ENCODE measurements at places on chromosomes 6 and 20.

GRCh38 chr6:163468738-163469137, 54.2 kb downstream of the QKI start:
- DNase-seq, result no peak

DNA sequence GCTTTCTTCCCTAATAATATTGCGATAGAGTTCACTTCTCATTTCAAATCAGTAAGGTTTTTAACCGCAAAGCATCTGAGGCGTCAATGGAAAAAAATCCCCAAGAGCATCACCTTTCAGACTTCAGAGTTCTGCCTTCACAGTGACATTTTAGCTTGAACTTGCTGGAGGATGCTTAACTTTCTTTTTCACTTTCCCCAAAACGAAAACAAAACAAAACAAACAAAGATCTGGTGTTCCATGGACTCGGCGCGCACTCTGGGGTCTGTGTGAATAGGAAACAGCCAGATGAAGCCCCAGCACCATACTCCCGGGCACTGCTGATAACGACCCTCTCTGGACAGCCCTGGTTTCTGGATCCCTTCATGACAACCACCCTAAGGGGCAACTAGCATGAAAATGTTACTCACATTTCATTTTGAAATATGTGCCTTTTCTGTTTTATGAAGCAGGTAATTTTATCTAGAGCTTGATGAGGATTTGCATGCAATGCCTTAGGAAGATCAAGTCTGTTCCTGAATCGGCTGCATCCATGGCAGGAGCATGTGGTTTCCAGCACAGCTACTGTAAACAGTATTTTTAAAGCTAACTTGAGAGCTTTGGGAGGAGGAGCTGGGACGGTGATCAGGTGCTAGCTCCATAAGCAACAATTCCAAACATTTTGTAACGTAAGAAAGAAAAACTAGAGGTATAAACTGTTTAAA, 44.5 kb downstream of the RAMACL start:
- DNase-seq, result peak; percentile 52

DNA sequence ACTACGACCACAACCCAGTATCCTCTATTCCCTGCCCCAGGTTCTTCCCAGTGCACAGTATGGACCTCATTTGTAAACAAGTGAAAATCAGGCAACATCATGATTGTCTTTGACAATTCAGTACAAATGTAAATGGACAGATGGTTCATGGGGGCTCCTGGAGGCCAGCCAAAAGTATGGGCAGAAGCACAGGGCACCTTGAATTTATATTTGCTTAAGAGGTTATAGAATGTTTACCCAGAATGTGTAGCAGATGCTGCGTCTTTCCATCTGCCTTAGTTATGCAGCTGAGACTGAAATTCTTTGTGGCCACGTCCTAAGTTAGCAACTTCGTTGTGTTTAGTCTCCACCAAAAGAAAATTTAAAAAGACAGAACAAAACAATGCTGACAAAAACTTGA, 559.6 kb upstream of the NRSN1 start:
- no peak for DNase-seq

GRCh38 chr20:22699396-22699795, 115.0 kb upstream of the FOXA2 start:
- DNase-seq, result no peak

DNA sequence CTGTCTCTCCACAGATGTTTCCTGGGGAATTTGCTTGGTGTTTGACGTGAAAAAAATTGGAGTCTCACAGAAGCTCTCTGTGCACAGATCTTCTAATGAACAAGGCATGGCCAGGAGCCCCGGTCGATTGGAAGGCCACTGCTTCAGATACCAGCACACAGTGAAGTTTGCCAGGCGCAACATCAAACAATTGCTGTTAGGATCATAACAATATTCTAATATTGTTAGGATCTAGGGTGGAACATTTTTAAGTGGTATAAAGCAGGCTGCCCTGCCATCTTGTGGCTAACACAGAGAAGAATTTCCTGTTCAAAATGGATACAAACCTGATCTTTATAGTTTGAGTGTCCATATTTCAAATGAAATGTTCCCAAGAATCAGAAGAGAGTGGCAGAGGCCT, 64.1 kb downstream of the C6orf118 start:
- no peak for DNase-seq

Measured in CD4-positive, alpha-beta T cell treated with Interleukin-17A for 1 hour (primary cell).